Dorsolateral prefrontal cortex (tissue), 122 donors: ENCODE measurements at places on chromosomes 11 and 22.
A peak's percentile ranks its signal among the peaks of the same experiment; 100 is the strongest.

DNA sequence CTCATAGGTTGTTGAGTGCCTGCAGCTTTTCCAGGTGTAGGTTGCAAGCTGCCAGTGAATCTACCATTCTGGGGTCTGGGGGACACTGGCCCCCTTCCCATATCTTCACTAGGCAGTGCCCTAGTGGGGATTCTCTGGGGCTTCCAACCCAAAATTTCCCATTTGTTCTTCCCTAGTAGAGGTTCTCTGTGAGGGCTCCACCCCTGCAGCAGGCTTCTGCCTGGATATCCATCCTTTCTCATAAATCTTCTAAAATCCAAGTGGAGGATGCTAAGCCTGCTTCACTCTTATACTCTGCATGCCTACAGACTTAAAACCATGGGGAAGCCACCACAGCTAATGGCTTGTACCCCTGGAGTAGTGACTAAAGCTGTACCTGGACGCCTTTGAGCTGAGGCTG is 33.4 kb downstream of the ANO3 start:
- no peak for DNase-seq

GRCh38 chr11:112511271-112511670 is 250.6 kb upstream of the PLET1 start:
- no peak for DNase-seq

- no peak for DNase-seq
Observed at GRCh38 chr11:76658651-76659650, 11.6 kb downstream of the LRRC32 start.

GRCh38 chr11:61702701-61703312 is 22.6 kb downstream of the DAGLA start:
- DNase-seq = no peak

DNA sequence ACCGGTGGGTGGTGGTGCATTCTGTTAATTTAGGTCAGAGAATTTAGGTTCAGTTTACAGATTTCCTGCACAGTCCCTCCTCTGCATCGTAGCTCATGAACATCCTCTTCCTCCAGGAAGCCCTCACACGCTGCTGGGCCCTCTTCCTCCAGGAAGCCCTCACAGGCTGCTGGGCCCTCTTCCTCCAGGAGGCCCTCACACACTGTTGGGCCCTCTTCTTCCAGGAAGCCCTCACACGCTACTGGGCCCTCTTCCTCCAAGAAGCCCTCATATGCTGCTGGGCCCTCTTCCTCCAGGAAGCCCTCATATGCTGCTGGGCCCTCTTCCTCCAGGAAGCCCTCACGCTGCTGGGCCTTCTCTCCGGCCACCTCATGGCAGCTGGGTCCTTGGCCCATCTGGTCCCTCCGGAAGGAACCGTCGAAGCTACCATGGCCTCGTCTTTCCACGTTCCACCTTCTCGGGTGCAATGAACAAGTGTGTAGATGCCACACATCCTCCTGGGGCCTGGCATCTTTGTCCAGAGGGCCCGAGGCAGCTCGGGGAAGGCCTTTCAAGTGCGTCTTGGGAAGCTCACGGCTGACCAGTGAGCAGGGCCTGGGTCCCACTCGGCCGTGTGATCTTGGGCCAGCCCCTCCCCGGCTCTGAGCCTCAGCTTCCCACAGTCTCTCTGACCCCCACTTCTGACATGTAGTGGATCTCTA is 58.9 kb upstream of the PPARA start:
- no peak for DNase-seq

- DNase-seq = no peak
Observed at GRCh38 chr11:17014321-17014832, at the start of gene PLEKHA7. TSS of gene PLEKHA7 (minus strand) at chr11:17014414. CDS start at chr11:17014401, 13 bp downstream.

DNA sequence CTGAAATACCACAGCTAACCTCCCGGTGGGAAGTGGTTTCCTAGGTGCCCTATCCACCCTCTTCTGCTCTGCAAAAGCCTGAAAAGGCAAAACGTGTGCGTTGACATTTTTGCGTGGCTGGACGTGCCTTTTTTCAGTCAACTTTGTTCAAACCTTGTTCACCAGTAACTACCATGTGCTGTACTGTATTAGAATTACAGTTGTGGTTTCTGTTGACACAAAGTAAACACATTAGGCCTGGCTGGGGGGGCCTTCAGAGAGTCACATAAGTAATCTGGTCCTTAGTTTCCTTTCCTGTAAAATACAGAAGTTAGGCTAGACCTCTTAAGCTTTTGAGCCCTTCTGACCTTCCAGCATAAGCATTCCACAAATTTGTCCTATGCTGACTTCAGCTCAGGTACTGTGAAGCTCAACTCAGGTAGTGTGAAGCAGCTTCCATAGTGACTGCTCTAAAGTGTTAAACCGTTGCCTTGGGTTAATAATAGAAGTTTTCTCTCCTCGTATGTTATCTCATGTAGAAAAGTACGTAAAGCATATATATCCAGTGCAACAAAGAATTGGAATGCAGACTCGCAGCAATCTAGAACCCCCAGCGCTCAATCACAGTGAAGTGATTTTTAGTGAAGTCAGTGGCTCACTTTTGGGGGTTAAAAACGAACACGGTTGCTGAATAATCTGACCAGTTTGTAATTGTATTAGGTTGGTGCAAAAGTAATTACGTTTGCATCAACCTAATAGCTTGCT is 1.8 kb downstream of the EWSR1 start:
- DNase-seq = no peak

GRCh38 chr22:49204599-49205482 is 622.8 kb downstream of the BRD1 start:
- peak; percentile 10 for DNase-seq

DNA sequence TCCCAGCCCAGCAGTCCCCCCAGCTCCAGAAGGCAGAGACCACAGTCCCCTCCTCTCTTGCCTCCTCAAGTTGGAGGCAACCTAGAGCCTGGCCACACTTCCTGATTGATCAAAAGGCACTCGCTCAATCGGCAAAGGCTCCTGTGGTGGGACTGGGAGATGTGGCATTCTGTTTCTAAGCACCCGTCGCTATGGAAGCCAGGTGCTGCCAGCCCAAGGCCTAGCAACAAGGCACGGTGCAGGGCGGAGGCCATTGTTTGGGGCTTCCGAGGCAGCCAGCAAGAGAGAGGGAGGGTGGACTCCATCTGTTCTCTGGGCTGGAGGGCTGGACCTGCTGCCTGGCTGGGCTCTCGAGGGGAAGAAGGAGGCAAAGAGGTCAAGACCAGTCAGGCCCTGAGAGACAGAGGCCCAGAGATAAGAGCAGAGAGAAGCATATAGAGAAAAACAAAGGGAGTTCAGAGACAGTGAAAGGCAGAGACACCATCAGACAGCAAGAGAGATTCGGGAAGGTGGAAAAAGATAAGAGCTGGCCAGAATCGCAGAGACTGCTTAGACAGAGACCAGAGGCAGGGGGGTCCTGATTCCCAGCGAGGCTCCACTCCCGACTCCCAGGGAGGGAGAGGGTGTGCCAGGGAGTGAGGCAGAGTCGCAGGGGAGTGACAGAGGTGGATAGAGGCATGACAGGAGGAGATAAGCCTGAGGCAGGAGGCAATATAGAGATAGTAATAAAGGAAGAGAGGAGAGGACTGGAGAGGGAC is 21.2 kb downstream of the PDE2A start:
- DNase-seq = no peak

DNA sequence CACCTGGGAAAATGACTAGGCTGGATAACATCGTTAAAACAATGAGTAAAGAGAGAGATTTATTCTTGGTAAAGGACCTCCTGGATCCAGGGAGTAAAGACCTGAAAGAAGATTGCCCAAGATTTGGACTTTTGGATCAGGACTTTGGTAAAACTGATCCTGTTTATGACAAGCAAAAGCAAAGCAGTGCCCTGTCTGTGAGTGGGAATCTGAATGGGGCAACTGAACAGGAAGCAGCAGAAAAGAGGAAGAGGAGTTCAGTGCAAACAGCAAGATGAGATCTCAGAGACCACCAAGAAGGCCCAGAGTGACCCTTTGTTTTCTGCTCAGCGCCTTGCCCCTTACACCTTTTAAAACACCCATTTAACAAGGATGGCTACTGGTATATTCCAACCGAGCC is 122.0 kb downstream of the VPREB1 start:
- no peak for DNase-seq
